ENCODE measurements at places on chromosomes 16 and 17. TPM values are rescaled to one million over a fixed set of nuclear protein-coding genes. Genes with fewer than 3 reads are reported as not detected.

DNA sequence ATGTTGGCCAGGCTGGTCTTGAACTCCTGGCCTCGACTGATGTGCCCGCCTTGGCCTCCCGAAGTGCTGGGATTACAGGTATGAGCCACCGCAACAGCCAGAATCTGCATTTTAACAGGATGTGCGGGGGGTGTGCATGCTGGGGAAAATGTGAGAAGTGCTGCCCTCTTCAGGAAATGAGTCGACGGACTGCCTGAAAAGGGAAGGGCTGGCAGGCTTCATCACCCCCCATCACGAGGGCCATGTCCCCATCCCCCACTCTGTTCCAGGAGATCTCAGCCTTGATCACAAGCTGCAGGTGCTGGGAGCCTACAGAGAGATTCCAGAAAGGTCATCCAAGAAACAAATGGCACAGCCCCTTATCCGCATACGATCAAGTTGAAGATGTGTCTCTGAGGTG is 195.3 kb upstream of the RPL38 start:
- no peak overlapping the region for H3K4me3 ChIP-seq
- no peak for DNase-seq
- no peaks in the 10 kb centered on the region for H3K4me1 ChIP-seq
- H3K36me3 ChIP-seq, result no peaks in the 10 kb centered on the region
- peaks cover 19% of the 10 kb centered on the region for H3K27me3 ChIP-seq

GRCh38 chr17:78359321-78359996 is 418 bp downstream of the SOCS3 start:
- peak overlapping the region; percentile 86 for H3K27ac ChIP-seq
- H3K36me3 ChIP-seq, result peaks cover 36% of the 10 kb centered on the region
- peaks cover 37% of the 10 kb centered on the region for H3K4me1 ChIP-seq

DNA sequence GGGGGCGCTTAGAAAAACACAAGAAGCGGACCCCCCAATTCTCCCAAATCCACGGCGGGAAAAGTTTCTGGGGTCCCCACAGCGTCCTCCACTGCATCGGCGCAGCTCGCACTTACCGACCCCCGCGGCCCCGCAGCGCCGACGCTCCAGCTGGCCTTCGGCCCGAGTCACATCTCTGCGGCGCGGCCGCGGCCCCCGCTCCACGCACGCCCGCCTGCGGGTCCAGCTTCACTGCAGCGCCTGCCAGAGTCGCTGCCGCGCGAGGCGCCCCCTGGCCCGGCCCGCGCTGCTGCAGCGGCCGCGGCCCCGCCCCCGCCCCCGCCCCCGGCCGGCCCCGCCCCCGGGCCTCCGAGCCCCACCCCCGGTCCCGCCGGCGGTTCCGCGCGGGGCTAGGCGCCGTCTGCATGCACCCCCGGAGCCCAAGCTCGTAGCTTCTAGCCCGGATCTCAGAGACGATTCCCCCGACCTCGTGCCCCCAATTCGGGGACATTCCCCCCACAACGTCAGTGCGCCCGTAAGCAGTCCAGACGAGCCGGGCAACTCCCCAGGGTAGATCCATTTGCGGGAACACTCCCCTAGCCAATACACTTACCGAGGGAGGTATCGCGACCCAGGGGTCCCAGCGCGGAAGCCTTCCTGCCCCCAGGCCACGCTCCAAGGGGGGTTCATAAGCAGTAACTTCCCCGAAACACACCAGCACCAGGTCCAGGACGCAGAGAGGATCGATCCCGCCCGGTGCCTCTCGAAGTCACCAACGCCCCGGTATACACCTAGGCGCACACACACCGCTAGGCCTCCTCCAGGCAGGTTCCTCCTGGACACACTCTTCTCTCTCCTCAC is at the start of gene GPRC5B:
GPRC5B (minus strand) TSS at position 238 of the 840 bp plus-strand sequence. CDS start 12,003 bp downstream, outside the sequence.
- H3K27ac ChIP-seq, result peak within 1 kb of the TSS; percentile 75
- no peaks in the 10 kb centered on the region for H3K36me3 ChIP-seq
- DNase-seq, result peak; percentile 18
- peak within 1 kb of the TSS; percentile 84 for H3K4me3 ChIP-seq
- H3K4me1 ChIP-seq, result peaks cover 11% of the 10 kb centered on the region

- no peaks in the 10 kb centered on the region for H3K27me3 ChIP-seq
- DNase-seq, result no peak
- no peaks in the 10 kb centered on the region for H3K36me3 ChIP-seq
- H3K27ac ChIP-seq, result no peak overlapping the region
- H3K4me3 ChIP-seq, result no peak overlapping the region
Observed at GRCh38 chr17:13162361-13162760, 144.5 kb upstream of the ELAC2 start.

- H3K36me3 ChIP-seq, result no peaks in the 10 kb centered on the region
- no peak for DNase-seq
Observed at GRCh38 chr17:43118679-43119615, 6.2 kb downstream of the BRCA1 start.

GRCh38 chr17:39705786-39706348 is 6.0 kb downstream of the ERBB2 start:
- H3K36me3 ChIP-seq, result peaks cover 41% of the 10 kb centered on the region
- peaks cover 53% of the 10 kb centered on the region for H3K4me1 ChIP-seq
- DNase-seq, result no peak
- H3K27me3 ChIP-seq, result no peaks in the 10 kb centered on the region

GRCh38 chr17:59688008-59688407 is 19.2 kb downstream of the PTRH2 start:
- no peaks in the 10 kb centered on the region for H3K36me3 ChIP-seq
- peaks cover 24% of the 10 kb centered on the region for H3K4me1 ChIP-seq
- H3K27me3 ChIP-seq, result no peaks in the 10 kb centered on the region
- DNase-seq, result no peak

DNA sequence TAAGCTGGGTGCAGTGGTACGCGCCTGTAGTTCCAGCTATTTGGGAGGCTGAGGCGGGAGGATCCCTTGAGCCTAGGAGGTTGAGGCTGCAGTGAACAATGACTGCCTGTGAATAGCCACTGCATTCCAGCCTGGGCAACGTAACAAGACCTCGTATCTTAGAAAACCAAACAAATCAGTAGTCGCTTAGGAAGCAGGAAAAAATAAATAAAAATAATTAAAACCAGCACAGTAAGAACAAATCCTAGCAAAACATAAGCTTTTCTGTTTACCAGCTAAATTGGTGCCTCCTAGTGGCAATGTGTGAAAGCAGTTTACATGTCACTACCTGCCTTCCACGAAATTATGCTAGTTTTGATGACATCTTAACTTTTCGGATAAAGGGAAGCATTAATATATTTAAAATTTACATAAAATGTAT is 1.3 kb downstream of the ARMC5 start:
- no peak overlapping the region for H3K27ac ChIP-seq
- no peaks in the 10 kb centered on the region for H3K27me3 ChIP-seq
- peak overlapping the region; percentile 76 for H3K4me3 ChIP-seq
- H3K4me1 ChIP-seq, result peaks cover 23% of the 10 kb centered on the region
- H3K36me3 ChIP-seq, result no peaks in the 10 kb centered on the region

DNA sequence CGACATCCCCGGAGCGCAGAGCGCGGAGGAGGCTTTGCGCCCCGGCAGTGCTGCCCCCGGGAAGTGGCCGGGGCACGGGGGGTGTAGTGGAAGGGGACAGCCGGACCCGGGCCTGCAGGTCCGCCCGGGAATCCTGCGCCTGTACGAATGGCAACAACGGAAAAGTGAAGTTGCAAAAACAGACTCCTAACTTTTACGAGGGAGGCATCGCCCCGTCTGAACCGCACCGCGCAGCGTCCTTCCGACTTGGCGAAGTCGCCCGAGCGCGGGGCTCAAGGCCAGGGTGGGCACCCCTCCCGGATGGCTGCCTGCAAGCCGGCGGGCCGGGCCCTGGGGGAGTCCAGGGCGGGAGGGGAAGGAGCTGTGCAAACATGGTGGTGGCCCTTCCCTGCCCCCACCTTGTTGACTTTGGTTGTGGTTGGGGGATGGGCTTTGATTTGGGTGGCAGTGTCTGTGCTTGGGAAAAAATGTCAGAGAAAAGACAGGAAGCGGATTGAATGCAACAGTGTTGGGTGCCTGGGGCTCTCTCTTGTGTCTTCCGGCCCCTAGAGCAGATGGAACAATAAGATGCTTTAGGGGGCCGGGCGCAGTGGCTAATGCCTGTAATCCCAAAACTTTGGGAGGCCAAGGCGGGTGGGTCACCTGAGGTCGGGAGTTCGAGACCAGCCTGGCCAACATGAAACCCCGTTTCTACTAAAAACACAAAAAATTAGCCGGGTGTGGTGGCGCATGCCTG is 675 bp downstream of the RNF213 start:
- H3K27ac ChIP-seq, result peak overlapping the region; percentile 96
- H3K4me1 ChIP-seq, result no peaks in the 10 kb centered on the region
- H3K27me3 ChIP-seq, result no peaks in the 10 kb centered on the region
- H3K36me3 ChIP-seq, result no peaks in the 10 kb centered on the region
- peak; percentile 64 for DNase-seq

DNA sequence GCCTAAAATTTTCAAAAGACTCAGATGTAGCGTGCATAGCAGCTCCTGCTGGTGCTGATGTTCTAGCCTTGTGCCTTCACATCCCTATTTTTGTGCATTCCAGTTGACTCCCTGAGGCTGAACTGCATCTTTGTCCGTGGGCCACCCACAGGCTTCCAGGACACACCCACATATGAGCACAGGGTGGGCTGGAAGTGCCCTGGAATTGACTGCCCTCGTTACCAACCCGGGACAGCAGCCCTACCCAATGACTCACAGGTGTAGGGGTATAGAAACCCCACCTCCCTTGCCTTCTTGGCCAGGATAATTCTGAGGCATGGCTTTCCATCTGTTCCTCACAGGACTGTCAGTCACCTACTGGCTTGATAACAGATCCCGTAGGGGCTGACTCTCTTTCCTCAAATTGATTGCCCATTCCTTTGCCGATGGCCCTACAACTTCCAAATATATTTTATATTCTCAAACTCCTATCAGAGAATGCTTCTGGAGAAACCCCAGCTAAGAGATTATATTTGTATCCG is 65.9 kb upstream of the CDH13 start:
- H3K4me1 ChIP-seq, result no peaks in the 10 kb centered on the region
- no peak for DNase-seq
- no peak overlapping the region for H3K4me3 ChIP-seq
- H3K27ac ChIP-seq, result no peak overlapping the region

- H3K4me3 ChIP-seq, result no peak overlapping the region
- H3K27ac ChIP-seq, result peak overlapping the region; percentile 74
- H3K27me3 ChIP-seq, result no peaks in the 10 kb centered on the region
- DNase-seq, result no peak
- H3K36me3 ChIP-seq, result peaks cover 24% of the 10 kb centered on the region
- H3K4me1 ChIP-seq, result peaks cover 8% of the 10 kb centered on the region
Observed at GRCh38 chr16:67720236-67720635, 1.1 kb upstream of the GFOD2 start.

DNA sequence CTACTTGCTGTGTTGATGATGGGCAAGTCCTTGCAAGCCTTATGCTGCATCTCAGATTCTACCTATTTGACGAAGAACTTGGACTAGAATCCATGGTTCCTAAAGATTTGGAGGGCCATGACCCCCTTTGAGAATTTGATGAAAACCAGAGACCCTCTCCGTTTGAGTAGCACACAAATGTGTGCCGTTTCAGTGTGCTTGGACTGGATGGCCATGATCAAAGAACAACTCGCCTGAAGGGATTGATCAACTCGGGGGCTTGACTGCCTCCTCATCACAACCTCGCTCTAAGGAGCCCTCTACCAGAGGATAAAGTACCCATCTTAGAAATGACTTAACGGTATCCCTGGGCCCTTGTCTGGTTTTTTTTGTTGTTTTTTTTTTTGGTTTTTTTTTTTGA is 2.8 kb upstream of the ANKFY1 start:
- H3K4me3 ChIP-seq, result no peak overlapping the region
- H3K4me1 ChIP-seq, result peaks cover 19% of the 10 kb centered on the region
- DNase-seq, result no peak
- no peak overlapping the region for H3K27ac ChIP-seq

DNA sequence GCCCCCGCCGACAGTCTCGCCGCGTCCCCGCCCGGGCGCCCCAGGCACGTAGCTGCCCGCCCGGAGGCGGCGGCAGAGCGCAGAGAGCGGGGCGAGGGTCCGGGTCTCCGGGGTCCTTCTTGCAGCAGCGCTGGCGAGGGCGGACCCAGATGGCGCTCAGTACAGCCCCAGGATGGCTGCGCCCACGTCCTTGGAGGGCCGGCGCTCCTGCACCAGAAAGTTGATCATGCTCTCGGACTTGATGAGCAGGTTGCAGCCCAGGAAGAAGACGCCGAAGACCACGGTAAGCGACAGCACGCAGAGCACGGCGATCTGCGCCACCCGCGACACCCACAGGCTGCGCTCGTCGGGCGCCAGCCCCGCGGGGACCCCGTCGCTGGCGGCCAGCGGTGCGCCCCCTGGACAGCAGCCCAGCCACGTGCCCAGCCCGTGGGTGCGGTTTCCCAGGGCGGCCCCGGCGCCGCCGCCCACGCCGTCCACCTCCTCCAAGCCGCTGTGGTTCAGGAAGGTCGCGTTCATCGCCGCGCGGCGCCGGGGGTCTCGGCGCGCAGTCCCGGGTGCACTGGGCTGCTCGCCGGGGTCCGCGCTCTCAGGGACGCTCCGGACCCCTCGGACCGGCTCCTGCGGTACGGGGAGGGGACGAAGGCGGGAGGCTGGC is 435 bp downstream of the RPRML start:
- no peak overlapping the region for H3K27ac ChIP-seq
- peak overlapping the region; percentile 60 for H3K4me3 ChIP-seq
- H3K36me3 ChIP-seq, result no peaks in the 10 kb centered on the region
- DNase-seq, result no peak

DNA sequence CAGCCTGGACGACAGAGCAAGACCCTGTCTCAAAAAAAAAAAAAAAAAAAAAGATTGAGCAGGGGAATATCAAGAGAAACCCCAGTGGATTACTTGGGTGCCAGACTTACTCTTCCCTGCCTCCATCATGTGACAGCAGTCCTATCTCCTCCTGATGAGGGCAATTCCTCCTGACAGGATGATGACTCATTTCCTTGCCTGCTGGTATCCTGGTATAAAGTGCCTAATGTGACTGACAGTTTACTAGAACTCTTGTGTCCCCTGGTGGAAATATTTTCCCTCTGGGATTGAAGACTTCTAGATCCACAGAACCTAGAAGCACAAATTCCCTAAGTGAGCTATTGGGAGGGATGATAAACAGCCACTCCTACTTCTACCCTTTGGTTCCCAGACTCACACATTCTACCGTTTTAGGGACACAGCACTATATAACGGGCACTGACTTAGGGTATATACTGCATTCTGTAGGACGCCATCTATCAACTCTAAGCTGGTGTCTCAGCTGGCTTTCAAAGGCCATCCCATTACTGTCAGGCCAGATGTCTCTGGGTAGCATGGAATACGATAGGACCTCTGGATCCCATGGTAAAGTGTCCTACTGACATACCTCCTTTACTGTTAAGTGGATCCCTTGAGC is 114.6 kb upstream of the MED13 start:
- H3K4me1 ChIP-seq, result no peaks in the 10 kb centered on the region
- DNase-seq, result no peak
- H3K36me3 ChIP-seq, result no peaks in the 10 kb centered on the region

- no peak overlapping the region for H3K27ac ChIP-seq
- H3K27me3 ChIP-seq, result no peaks in the 10 kb centered on the region
- DNase-seq, result no peak
- H3K4me3 ChIP-seq, result no peak overlapping the region
Observed at GRCh38 chr16:56244612-56245011, 53.3 kb downstream of the GNAO1 start.

- DNase-seq, result no peak
- H3K36me3 ChIP-seq, result no peaks in the 10 kb centered on the region
- no peak overlapping the region for H3K4me3 ChIP-seq
- no peaks in the 10 kb centered on the region for H3K4me1 ChIP-seq
- H3K27me3 ChIP-seq, result no peaks in the 10 kb centered on the region
Observed at GRCh38 chr17:16013943-16014407, 14.4 kb downstream of the TTC19 start.

TAC4 gene
- total RNA-seq, result not detected

TNK1 gene
- total RNA-seq, result 9.8 TPM

DLG4 gene
- 7.3 TPM for total RNA-seq

CEP20 gene
- total RNA-seq, result 24.3 TPM

CD300LB gene
- 0.44 TPM for total RNA-seq

RDM1 gene
- not detected for total RNA-seq

TOM1L1 gene
- total RNA-seq, result 8.6 TPM

ADAP2 gene
- 64.2 TPM for total RNA-seq
